Regular cardiac myocyte (primary cell): ENCODE measurements at places on chromosomes 3 and 15. TPM values are rescaled to one million over a fixed set of nuclear protein-coding genes. Genes with fewer than 3 reads are reported as not detected.

Gene XXYLT1
- total RNA-seq: 25.5 and 29.0 TPM in 2 replicates

Gene DPPA4
- total RNA-seq: under 0.01 TPM in 1 of 2 replicates, not detected in the other

Gene RAB6B
- 0.19 and 1.7 TPM in 2 replicates for total RNA-seq

Gene SLC38A3
- not detected in 2 replicates for total RNA-seq

Gene CLDN18
- not detected in 2 replicates for total RNA-seq
